ENCODE measurements at places on chromosomes 1 and 21.
A peak's percentile ranks its signal among the peaks of the same experiment; 100 is the strongest.

- DNase-seq, result no peak
Measured at GRCh38 chr1:20413776-20414140, 72.3 kb downstream of the CAMK2N1 start.

GRCh38 chr1:95168761-95169351, 51.7 kb downstream of the TLCD4 start:
- DNase-seq, result no peak

DNA sequence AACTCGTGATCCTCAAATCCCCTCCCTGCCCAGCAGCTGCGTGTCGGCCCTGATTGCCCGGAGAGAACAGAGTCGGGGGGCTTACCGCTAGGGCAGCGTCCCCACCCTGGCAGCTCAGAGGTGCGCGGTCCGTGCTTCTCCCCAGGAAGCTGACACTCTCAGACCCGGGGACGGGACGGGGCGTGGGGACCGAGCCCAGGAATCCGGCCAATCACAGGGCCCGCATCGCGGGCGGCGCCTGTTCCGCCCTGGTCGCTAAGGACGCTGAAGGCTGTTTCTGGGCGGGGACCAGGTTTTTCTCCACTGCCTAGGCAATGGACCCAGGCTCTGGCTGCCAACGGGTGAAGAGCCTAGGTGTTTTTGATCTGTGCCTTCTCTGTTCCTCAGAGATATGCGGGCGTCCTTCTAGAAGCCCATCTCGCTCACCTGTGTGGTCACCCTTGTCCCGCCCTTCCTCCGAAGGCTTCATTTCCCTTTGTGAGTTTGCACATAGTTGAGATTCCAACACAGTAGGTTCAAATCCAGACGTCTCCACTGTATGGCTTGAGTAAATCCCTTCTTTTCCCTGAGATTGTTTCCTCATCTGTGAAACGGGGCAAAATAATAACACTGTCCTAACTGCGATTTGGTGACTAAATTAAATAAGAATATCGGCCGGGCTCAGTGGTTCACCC, at the start of gene C1orf87:
Gene C1orf87 (minus strand): TSS at position 166 of the 674 bp plus-strand sequence. CDS start 1,127 bp downstream, outside the sequence.
- no peak for DNase-seq

GRCh38 chr1:222047366-222047765, 305.5 kb upstream of the DUSP10 start:
- no peak for DNase-seq

DNA sequence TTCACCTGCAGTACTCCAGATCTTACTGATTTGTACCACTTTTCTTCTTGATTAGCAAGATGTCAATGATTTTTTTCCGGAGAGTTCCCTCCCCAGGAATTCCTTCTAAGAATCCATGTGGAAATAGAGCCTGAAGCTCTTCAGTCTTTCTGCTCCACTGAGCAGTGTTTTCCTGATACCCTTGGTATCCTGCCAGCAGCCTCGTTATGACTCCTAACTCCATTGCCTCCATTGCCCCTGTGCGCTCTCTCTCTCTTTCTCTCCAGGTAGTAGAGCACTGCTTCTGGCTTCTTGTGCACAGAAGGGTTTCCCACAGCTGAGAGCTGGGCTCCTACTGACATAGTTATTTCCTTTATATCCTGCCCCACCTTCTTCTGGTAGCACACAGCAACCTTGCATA, 12.2 kb downstream of the UBE2U start:
- no peak for DNase-seq

- no peak for DNase-seq
Measured at GRCh38 chr1:183966487-183966886, 71.0 kb downstream of the COLGALT2 start.

GRCh38 chr1:86866665-86867064, 47.3 kb downstream of the SELENOF start:
- peak; percentile 41 for DNase-seq

GRCh38 chr1:172480431-172480830, 36.6 kb upstream of the PIGC start:
- DNase-seq, result no peak

GRCh38 chr1:2086446-2087078, 36.4 kb downstream of the PRKCZ start:
- DNase-seq, result no peak

- peak; percentile 59 for DNase-seq
Measured at GRCh38 chr1:17624611-17625233, 85.2 kb downstream of the ARHGEF10L start.

- peak; percentile 18 for DNase-seq
Measured at GRCh38 chr1:221437926-221438325, 304.0 kb downstream of the DUSP10 start.

- DNase-seq, result no peak
Measured at GRCh38 chr1:30123896-30124295, 599.5 kb downstream of the MATN1 start.
